ENCODE measurements at places on chromosomes 4 and X.

DNA sequence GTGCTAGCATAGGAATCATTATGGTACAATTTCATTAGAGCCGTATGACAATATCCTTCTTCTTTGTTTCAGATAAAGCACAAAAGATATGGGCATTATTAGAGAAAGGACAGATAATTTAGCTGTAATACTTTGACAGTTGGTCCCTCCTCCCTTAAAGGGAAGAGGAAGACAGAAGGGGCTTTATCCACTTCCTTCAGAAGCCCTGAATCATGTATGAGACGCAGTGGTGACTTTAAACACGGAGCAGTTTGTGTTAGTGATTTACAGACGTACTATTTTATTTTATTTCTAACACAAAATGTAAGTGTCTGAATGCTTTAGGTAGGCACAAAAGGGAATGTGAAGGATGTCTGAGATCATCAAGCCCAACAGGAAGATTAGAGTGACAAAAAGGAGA, 467.7 kb downstream of the IL15 start:
- no peak for DNase-seq

- no peak for DNase-seq
These were observed 653 bp downstream of the HHIP start for GRCh38 chr4:144646523-144647094.

DNA sequence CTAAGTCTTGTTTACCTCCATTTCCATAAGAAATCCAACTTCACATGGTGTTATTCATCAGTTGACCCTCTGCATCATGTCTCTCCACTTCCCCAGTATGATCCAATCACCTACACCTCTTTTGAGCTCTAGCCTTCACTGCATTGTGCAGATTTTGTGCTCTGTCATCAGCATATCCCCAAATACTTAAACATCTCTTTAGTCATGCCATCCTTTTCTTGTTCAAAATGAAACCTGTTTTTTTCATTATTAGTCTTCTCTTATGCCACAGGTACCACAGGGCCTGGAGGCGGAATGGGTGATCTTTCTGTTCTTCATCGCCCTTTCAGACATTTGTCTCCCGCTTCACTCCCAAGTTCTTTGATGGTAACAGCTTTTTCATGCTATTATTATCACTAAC, 382.7 kb upstream of the GALNTL6 start:
- DNase-seq = no peak

- no peak for DNase-seq
These were observed 38.6 kb downstream of the PTCHD1 start for GRCh38 chrX:23373129-23373804.

- DNase-seq = peak; percentile 6
These were observed 392.9 kb downstream of the UNC5C start for GRCh38 chr4:95155759-95156451.

DNA sequence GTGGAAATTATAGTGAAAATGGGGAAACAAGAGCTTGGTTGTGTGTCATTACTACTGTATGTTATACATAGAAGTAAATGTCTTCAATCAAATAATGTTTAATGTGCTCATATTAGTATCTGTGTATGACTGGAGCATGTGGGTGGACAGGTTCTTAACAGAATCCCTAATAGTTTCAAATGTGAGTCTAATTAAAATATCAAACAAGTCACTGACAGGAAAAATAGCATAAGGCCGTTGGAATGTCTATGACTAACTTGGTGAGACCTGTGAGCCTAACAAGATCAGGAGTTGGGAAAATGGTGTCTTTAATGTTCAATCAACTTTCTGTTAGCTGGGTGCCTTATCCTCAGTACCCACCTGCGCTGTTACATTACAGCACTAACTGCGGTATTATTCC, 6.2 kb upstream of the CXCL3 start:
- no peak for DNase-seq

GRCh38 chr4:143616771-143617170, 83.7 kb downstream of the FREM3 start:
- DNase-seq = no peak

GRCh38 chr4:3285558-3286334, 7.1 kb upstream of the RGS12 start:
- DNase-seq = no peak

DNA sequence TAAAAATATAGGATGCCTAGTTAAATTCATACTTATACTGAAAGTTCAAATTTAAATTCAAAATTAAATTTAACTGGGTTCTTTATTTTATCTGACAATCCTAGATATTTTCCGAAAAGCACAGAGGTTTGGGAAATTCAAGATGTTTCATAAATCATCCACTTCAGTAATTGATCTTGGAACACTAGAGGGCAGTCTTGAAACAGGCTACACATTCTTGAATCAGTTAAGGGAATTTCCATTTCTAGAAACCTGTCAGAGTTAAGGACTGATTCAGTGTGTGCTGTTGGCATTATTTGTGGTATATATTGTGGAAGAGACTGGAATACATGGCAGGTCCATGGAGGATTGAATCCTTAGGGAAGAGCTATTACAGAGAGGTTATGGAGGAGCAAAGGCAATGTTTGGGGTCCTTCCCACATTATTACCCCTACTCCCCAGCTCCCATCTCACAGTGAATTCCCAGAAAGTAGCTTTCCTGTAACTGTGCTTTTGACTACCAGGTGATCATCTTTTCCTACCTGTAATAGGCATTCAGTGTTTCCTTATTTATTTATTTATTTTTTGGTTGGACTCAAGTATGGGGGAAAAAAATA, 92.9 kb downstream of the EGF start:
- peak; percentile 29 for DNase-seq

- DNase-seq = no peak
These were observed 25.1 kb downstream of the ARL13A start for GRCh38 chrX:100994352-100995281.

- no peak for DNase-seq
These were observed 65.9 kb upstream of the FSTL5 start for GRCh38 chr4:162229670-162230069.

DNA sequence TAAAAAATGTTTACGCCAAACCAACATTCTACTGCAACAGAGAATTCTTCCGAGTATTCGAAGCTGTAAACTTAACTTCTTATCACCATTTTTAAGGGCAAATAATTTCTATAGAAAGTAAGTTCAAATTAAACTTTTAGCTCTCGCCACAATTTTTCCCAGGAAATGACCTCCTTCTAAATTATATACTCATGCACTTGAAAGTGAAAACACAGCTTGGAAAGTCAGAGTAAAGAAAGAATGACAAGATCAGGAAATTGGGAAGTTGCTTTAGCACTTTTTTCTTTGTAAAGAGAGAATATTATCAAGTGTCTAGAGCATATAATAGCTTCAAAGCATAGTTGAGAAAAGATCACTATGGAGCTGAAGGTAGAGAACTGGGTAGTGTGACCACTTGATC, 1.2 kb downstream of the CYBB start:
- no peak for DNase-seq
